ENCODE measurements at places on chromosomes 2 and 18.
A peak's percentile ranks its signal among the peaks of the same experiment; 100 is the strongest.

DNA sequence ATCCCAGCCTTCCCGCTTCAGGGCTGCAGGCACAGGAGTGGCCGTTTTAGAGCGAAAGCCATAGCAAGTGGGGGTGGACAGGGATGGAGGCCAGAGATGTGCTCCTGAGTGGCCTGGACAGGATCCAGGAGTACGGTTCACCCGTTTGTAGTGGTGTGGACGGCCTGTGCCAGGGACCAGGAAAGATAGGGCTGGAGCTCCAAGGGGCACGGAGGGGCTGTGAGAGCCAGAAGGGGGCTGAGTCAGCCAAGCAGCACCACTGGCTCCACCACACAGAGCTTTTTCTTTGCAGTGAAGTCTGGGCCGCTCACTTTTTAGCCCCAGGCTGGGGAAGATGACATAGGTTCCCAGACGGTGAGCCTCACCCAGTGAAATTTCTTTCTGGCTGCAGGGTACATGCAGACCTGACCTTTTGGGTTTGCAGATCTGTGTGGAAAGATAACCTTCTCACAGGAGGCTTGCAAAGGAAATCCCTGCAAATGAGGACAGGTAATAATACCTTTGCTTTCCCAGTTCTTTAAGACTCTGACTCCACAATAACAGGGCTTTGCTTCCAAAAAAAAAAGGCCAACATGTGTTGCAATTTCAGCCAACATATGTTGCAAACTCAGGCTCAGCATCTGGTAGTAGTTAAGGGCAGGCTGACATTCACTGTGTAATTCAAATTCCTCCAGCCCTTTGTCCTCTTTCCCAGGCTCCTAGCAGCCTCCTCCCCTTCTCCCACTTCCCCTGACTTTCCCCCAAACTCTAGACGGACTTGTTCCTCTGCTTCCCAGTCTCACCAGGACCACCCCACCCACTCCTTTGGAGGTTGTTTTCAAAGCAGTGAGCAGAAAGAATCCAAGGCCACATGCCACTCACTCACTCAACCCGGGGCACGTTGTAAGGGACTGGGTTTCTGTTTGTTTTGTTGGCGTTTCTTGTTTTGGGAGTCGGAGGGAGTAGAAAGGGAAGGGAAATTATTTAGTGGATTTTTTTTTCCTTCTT lies 20.3 kb upstream of the LAPTM4A start:
- DNase-seq, result no peak

DNA sequence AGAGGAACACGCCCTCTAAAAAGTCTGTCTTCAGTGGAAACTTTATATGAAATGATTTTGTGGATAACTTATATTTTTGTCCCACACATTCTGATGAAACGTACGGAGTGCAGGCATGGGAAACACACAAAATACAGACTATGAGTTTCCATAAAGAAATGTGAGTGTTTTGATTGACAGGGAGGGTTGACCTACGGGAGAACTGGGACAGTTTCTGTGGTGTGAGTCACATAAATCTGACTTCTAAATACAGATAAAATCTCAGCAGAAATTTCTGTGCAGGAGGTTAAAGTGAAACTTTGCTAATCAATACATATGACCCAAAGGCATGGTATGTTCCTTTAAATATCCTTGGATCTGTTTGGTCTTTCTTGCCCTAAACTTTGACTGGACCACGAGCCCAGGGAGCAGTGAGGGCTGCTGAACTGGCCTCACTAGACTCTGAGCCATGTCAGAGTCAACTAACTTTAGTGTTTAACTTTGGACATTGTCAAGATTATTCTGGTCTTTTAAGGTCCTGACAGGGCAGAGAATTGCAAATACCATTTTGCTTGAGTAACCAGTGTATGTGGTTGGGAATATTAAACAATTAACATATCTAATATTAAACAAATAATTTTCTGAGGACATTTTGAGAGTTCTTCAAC lies 206.9 kb upstream of the LYPD1 start:
- DNase-seq, result no peak

DNA sequence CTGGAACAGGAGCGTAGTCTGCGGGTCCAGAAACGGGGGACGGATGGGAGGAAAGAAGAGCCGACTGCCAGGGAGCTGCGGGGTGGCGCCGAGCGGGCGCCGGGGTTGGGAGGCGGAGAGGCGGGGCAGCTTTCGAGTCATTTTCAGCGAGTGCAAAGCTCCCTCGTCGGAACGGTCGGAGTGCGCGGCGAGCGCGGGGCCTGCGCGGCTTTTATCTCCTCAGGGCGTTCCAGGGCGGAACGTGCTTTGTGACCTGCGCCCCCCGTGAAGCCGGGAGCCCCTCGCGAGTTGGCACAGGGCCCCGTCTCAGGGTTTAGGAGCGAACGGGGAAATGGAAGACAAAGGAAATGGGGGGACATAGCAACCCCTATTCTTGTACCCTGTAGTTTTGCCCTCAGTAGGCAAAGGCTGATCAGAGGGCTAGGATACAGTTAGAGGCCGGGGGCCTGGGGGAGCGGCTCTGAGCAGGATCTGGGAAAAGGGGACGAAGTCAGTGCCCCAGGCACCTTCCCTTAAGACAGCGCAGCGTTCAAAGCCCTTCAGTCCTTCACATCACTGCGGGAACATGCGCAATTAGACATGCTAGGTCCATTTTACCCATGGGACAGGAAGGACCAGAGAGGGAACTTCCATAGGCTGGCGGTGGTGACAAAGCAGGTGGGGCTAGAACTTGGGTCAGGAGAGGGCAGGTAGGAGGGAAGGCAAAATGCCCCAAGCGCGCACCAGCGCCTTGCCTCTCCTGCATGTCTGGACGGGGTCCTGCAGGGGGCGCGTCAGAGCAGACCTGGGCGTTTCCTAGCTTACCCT lies 60.1 kb upstream of the IL1RL1 start:
- DNase-seq, result peak; percentile 72

DNA sequence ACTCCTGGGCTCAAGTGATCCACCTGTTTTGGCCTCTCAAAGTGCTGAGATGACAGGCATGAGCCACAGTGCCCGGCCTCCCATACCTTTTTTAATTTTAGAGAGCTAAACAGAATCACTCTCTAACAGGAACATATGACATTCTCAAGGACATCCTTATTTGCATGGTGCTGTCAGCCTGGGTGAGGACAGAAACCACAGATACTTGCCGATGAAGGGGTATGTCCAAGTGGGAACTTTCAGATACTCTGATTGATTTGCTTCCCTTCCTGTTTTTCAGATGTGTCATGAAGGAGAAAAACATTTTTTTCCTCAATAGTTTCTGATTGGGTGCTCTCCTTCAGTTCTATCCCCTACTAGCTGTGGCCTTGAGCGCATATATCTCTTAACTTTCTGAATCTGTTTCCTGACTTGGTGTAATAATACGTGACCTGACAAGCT lies 49.6 kb downstream of the MYO3B start:
- no peak for DNase-seq

DNA sequence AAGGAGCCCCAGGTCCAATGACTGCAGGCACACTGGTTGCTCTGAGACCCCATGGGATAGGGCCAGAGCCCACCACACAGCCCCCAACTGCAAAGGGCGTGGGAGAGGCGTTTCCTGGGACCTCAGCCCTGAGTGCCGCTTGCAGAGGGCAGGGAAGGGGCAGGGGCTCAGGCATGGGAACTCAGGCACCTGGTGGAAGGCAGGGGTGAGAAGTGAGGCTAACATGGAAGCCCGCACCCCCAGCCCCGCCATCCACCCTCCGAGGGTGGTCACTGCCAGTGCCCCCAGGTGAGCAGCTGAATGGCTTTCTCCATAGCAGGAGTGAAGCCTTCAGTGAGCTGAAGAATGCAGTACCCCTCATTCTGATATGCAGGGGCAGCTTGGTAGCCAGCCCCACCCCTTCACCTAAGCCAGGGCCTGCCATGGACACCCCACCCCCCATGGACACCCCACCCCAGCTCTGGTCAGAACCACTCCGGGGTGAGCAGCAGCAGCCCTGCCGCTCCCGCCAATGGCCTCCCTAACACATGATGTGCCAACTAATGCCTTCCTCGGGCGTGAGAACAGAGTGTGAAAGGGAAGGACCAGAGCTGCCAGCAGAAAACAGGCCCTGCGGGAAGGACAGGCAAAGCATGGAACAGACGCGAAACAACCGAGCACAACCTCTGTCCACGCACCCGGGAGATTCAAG lies 6.6 kb downstream of the KIF1A start:
- DNase-seq, result no peak

DNA sequence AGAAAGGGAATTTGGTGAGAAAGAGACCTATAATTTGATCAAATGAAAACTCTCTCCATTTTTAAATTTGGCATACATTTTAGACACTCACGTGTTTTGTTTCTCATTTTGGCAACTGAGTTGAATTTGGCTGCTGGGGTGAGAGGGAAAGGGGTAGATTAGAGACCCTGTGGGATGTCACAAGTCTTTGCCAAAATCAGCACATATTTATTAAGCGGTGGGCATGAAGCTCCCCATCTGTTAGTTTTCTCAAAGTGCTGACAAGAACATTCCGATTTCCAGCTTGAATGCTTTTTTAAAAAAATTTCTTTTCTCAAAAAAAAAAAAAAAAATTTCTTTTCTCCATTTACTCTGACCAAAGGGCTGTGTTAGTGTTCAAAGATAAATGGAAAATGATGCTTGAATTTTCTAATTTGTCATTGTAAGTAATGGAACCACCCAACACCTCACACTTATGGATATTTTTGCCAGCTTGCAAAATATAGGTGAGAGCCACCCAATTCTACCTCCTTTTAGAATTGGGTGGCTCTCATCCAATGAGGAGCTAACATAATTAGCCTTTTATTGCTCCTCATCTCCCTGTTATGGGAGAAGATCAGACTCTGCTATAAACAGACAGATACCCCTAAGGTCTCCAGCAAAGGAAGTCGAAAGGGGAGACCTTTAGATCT lies 222.9 kb upstream of the FN1 start:
- DNase-seq, result no peak

Data from common myeloid progenitor, CD34-positive (primary cell).